ENCODE measurements at places on chromosomes 2 and 18.

DNA sequence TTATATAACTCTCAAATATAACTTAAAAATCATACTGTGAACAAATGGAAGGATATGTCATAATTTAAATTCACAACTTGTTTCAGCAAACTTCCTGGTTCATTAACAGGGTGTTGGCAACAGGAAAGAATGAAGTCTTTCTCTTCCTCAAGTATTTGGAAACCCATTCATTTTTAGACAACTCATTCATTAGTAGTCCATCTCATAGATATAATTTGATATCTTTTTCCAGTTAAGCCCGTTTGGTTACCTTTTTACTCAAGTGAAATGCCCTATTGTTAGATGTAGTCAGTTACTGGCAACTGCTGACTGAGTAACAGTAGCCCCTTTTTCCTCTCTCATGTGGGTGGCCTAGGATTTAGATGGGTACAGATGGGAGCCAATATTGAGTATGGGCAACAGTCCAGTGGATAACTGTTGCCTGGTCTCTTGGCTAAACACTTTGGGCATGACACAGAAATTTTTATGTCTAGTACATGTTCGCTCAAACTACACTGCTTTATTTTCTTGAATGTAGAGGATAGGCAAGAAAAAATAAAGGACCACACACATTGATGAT is 4.6 kb upstream of the UGP2 start:
- no peak for DNase-seq

DNA sequence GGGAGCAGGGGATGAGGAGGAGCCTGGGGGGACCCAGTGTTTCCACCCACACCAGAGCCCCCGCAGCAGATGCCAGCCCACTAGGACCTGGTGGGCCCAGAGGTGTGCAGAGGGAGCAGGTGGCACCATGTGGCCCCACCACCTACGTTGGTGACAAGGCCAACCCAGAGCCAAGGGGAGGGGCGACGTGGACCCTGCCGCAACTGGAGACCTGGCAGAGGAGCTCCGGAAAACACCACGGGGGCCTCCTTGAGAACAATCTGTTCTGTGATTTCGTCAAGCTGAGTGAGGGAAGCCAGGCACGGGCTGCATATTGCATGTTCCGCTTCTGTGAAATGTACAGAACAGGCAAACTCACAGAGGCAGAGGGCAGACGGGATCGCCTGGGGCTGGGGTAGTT is 49.1 kb upstream of the GPC1 start:
- DNase-seq, result no peak

GRCh38 chr2:181051861-181052522 is 71.6 kb downstream of the UBE2E3 start:
- no peak for DNase-seq

- no peak for DNase-seq
Observed at GRCh38 chr2:151138507-151138906, 123.2 kb downstream of the RBM43 start.

DNA sequence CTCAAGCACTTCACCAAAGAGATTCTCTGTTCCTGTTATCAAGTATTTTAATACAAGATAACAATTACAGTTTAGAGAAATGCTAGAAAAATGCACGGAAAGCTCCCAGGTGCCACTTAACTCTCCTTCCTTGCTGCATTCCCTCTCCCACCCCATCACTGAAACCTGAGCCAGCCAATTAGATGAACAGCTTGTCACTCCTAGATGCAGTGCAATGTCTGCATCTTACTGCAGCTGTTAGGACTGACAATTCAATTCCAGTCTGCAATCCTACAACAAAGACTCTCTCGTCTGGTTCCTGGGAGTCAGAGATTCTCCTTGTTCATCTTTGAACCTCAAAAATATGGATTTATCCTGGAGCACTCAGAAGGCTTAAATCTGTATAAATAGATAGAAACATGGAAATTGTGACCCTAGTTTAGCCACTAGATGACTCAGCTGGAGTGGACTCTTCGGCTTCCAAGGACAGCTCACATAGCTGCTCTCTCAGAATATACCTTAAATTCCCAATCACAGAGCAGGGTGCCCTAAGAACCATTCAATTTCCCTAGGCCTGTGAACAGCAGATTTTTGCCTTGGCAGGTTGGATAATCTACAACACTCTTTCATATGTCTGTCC is 311.1 kb downstream of the NRXN1 start:
- DNase-seq, result no peak
